Activated CD8-positive, alpha-beta memory T cell treated with anti-CD3 and anti-CD28 coated beads for 1 hour (primary cell): ENCODE measurements at places on chromosomes 4 and X.

DNA sequence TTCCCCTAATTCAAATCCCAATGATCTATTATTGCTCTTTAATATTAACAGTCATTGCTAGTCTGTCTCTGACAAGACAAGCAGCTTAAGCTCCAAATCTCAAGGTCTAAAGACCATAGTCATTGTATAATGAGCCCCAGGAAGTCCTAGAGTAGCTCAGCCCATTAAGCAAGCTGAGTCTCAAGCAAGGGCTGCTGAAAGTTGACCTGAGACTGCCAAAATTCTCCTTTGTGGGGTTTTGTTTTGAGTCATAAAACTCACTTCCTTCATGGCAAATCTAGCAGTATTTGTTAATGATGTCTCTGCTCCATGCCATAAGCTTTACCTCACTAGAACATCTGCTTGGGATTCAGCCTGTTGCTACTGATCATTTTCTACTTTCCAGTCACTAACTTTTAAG, 313.2 kb downstream of the ANTXR2 start:
- DNase-seq: no peak

GRCh38 chrX:16433021-16433420, 216.9 kb upstream of the S100G start:
- no peak for DNase-seq

GRCh38 chrX:153925739-153926551, at the start of gene ARHGAP4:
TSS of gene ARHGAP4 (minus strand) at chrX:153926264. CDS start at chrX:153926202, 62 bp downstream.
- DNase-seq: no peak

DNA sequence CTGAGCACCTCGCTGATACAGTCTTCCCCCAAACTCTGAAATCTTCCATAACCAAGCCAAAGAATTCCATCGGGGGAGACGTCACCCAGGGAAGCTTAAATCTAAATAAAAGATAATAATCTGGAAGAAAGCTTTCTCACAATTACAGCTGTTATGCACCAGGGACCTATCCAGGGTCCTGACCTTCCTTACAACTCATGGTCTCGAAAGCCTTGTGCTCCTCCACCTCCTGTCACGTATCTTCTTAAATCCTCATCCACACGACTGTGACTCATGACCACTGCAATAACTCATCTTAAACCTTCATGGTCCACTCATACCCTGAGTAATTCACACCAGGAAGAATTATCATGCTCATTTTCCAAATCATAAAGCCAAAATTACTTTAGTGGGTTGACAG, 166.8 kb upstream of the FRG1 start:
- DNase-seq: no peak
